ENCODE measurements at places on chromosomes 13 and 19. TPM values are rescaled to one million over a fixed set of nuclear protein-coding genes. Genes with fewer than 3 reads are reported as not detected.

GRCh38 chr13:65623148-65623547 is 1607.0 kb downstream of the PCDH9 start:
- no peaks in the 10 kb centered on the region for H3K27me3 ChIP-seq
- H3K4me1 ChIP-seq, result no peaks in the 10 kb centered on the region
- no peak overlapping the region for H3K27ac ChIP-seq
- no peak overlapping the region for H3K4me3 ChIP-seq

GRCh38 chr13:106471957-106472543 is 63.4 kb downstream of the EFNB2 start:
- H3K27ac ChIP-seq, result peak overlapping the region; percentile 15
- DNase-seq, result no peak
- no peak overlapping the region for H3K4me3 ChIP-seq
- H3K4me1 ChIP-seq, result peaks cover 41% of the 10 kb centered on the region
- H3K27me3 ChIP-seq, result peaks cover 6% of the 10 kb centered on the region

- no peak overlapping the region for H3K4me3 ChIP-seq
- H3K27ac ChIP-seq, result no peak overlapping the region
- H3K36me3 ChIP-seq, result no peaks in the 10 kb centered on the region
- DNase-seq, result no peak
- H3K4me1 ChIP-seq, result peaks cover 6% of the 10 kb centered on the region
These were observed 32.5 kb downstream of the DLEU7 start for GRCh38 chr13:50810998-50811397.

Gene ZNF541
- not detected for total RNA-seq

DNA sequence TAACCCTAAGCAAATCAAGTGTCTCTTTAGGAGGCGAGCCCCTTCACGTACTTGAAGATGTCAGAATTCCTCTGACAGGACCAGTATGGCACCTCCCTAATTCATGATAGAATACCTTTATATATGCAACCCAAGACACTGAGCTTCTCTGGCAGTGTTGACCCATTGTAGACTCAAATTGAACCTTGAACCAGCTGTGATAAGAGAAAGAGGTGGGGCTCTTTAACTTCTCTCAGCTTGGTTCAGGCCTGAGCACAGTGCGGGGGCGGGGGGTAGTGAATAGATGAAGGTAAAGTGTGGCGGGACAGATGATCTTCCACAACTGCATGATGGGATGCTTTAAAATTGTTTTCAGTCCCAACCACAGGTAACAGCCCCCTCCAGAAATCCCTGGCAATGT is 12.1 kb downstream of the MBNL2 start:
- H3K27me3 ChIP-seq, result no peaks in the 10 kb centered on the region
- peaks cover 68% of the 10 kb centered on the region for H3K4me1 ChIP-seq
- H3K27ac ChIP-seq, result peak overlapping the region; percentile 65
- no peak for DNase-seq
- no peak overlapping the region for H3K4me3 ChIP-seq

DNA sequence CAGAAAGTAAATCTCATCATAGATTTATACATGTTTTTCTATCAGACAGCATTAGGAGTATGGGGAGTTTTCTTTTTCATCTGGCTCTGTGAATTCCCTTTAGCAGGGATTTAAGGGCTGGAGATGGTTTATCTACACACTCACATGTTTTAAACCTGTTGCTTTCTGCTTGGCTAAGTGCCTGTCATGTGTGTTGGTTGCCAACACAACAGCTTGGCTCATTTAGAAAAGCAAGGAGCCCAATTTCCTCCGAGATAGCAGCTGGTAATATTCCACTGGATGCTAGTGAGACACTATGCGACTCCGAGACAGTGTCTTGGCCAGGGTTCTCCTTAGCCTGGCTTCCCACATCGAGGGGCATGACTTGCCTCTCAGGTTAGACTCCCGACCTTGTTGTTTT is 83.3 kb downstream of the KLF5 start:
- peaks cover 35% of the 10 kb centered on the region for H3K4me1 ChIP-seq
- no peak for DNase-seq
- H3K27ac ChIP-seq, result peak overlapping the region; percentile 94
- peak overlapping the region; percentile 64 for H3K4me3 ChIP-seq
- no peaks in the 10 kb centered on the region for H3K36me3 ChIP-seq

DNA sequence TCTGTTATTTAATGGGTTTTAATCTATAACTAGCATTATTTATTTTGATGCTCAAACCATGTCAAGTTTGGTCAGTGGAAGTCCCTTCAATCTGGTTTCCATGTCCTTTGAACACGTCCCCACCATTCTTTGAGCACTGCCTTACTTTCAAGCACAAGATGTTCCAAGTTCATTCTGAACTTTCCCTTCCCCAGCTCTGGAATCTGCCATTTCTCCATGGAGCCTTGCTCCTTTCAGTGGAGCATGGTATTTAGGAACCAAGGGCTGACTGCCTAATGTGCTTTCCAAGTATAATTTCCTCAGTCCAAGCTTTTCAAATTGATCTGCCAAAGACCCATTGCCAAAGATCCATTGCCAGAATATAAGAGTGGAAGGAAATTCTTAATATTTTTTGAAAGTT is 1.1 kb upstream of the ZNF546 start:
- no peak overlapping the region for H3K27ac ChIP-seq
- H3K36me3 ChIP-seq, result peaks cover 22% of the 10 kb centered on the region
- H3K4me1 ChIP-seq, result peaks cover 30% of the 10 kb centered on the region
- DNase-seq, result no peak
- H3K4me3 ChIP-seq, result peak overlapping the region; percentile 83

GRCh38 chr19:2380567-2380966 is 20.5 kb downstream of the TMPRSS9 start:
- DNase-seq, result no peak
- H3K36me3 ChIP-seq, result peaks cover 7% of the 10 kb centered on the region
- H3K27ac ChIP-seq, result peak overlapping the region; percentile 99
- H3K4me1 ChIP-seq, result peaks cover 52% of the 10 kb centered on the region
- H3K4me3 ChIP-seq, result peak overlapping the region; percentile 70

DNA sequence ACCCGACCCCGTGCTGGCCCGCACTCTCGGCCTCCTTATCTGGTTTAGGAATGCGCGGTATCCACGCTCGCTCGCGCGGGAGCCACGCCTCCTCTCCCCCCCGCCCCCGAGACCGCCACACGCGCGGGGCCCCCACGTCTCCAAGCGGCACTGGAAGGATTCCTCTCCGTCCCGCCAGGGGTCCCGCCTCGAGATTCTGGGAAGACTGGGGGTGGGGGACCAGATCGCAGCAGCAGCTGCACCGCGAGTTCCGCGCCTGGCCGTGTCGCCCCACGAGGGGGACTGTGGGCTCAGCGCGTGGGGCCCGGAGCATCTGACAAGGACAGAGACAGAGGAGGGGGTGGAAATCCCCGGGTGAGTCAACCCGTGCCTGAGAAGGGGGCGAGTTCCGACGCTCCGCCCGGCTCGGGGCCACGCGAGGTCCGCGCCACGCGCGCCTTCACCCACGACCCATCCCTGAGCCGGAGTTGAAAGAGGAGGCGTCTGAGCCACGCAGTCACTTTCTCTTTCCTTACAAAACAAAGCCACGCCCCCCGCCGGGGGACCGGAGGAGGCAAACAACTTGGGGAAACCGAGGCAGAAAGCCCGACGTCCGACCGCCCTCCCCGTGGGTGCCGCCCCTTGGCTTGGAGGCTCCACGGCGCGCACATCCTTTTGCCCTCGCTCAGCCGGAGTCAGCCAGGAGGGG is 814 bp downstream of the S1PR2 start:
- DNase-seq, result peak; percentile 51
- H3K4me3 ChIP-seq, result peak overlapping the region; percentile 87
- no peaks in the 10 kb centered on the region for H3K36me3 ChIP-seq
- H3K27me3 ChIP-seq, result peaks cover 2% of the 10 kb centered on the region

- no peak for DNase-seq
- H3K27ac ChIP-seq, result peak overlapping the region; percentile 0
- H3K4me3 ChIP-seq, result no peak overlapping the region
- no peaks in the 10 kb centered on the region for H3K36me3 ChIP-seq
- no peaks in the 10 kb centered on the region for H3K27me3 ChIP-seq
- peaks cover 8% of the 10 kb centered on the region for H3K4me1 ChIP-seq
These were observed 158.2 kb downstream of the NALCN start for GRCh38 chr13:101258071-101258470.

GRCh38 chr19:46950526-46951170 is 69.0 kb upstream of the NPAS1 start:
- no peaks in the 10 kb centered on the region for H3K27me3 ChIP-seq
- H3K4me3 ChIP-seq, result no peak overlapping the region
- H3K27ac ChIP-seq, result peak overlapping the region; percentile 86
- H3K36me3 ChIP-seq, result peaks cover 26% of the 10 kb centered on the region
- no peak for DNase-seq

Gene C2CD4C
- 6.7 TPM for total RNA-seq

GRCh38 chr19:45681391-45682015 is 10.2 kb downstream of the SNRPD2 start:
- DNase-seq, result peak; percentile 77
- peaks cover 48% of the 10 kb centered on the region for H3K27me3 ChIP-seq
- H3K27ac ChIP-seq, result no peak overlapping the region
- peak overlapping the region; percentile 72 for H3K4me3 ChIP-seq
- H3K4me1 ChIP-seq, result peaks cover 6% of the 10 kb centered on the region
- no peaks in the 10 kb centered on the region for H3K36me3 ChIP-seq

DNA sequence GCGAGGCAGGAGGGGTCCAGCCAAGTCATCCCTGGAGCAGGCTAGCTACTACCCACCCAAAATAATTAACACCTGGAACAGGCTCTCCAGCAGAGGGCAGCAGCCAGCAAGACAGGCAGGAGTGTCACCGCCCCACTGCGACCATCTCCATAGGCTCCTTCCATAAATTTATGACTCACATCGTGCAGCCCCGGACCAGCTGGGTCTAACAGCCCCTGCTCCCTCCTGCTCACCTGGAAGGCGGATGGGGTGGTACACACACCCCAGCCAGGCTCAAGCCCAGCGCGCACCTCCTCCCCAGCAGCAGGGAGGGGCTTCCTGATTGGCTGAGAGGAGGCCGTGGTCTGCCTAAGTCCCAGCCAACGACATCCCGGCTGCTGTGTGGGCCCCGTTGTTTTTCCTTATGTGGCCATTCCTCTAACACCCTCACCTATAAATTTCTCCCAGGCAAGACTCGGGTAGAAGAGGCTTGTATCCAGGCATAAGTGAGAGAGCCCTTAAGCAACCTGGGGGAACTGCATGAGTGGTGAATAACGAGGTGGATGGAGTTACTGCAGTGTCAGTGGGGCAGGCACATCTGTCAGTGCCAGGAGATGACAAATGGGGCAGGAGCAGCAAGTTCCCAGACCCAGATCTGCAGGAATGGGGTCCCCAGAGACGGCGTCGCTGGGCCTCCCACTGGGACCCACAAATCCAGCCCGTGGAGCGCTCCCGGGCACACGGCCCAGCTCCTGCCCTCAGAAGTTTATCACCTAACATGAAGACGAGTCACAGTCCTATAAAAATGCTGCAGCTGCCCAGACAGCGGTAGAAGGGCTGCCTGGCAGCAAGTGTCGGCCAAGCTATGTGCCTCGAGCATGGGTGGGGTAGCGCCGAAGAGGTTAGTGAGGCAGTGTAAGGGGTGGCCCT is 43.1 kb downstream of the CEBPG start:
- H3K4me1 ChIP-seq, result peaks cover 5% of the 10 kb centered on the region
- H3K36me3 ChIP-seq, result no peaks in the 10 kb centered on the region
- peak; percentile 75 for DNase-seq

Gene UPK1A
- total RNA-seq, result not detected

GRCh38 chr19:2337329-2337707 is 8.8 kb downstream of the SPPL2B start:
- peaks cover 26% of the 10 kb centered on the region for H3K4me1 ChIP-seq
- DNase-seq, result peak; percentile 69
- H3K36me3 ChIP-seq, result peaks cover 9% of the 10 kb centered on the region
- peak overlapping the region; percentile 50 for H3K27ac ChIP-seq
- peak overlapping the region; percentile 66 for H3K4me3 ChIP-seq

DNA sequence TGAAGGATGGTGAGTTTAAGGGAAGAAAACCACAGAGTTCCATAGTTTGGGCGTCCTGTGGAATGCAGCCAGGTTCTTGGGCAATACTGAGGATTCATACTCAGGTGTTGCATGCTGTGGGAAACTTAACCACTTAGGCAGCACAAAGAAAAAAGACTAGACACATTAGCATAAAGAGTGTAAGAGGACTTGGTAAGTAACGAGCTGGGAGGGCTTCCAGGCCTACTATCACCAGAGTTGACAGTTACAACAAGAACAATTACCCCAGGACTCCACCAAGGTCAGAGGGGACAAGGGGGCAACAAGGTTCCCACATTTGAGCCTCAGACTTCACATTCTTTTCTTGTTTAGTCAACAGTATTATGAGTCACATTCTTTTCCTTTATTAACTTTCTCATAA is 33.2 kb downstream of the KCTD12 start:
- H3K27me3 ChIP-seq, result no peaks in the 10 kb centered on the region
- H3K4me1 ChIP-seq, result peaks cover 3% of the 10 kb centered on the region
- no peak for DNase-seq
- H3K4me3 ChIP-seq, result no peak overlapping the region

Gene TMEM150B
- total RNA-seq, result not detected

DNA sequence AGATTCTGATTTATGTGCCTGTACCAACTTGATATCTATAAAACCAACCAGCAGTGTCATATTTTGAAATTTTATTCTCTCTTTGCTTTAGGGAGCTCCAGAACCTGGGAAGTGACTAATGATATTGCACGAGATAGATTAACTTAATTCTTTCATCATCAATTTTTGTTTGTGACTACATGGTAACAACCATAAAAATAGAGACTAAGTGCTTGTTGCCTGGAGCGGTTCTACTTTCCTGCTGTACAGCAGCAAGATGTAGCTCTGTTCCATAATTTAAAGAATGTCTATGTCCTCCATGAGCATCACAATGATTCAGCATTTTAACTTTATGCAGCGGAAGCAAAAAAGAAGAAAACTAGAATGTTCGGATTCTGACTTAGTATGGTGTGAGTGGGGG is 275.6 kb downstream of the KLF5 start:
- H3K4me1 ChIP-seq, result no peaks in the 10 kb centered on the region
- no peak overlapping the region for H3K27ac ChIP-seq
- H3K36me3 ChIP-seq, result no peaks in the 10 kb centered on the region
- H3K27me3 ChIP-seq, result no peaks in the 10 kb centered on the region
- no peak overlapping the region for H3K4me3 ChIP-seq
- DNase-seq, result no peak

DNA sequence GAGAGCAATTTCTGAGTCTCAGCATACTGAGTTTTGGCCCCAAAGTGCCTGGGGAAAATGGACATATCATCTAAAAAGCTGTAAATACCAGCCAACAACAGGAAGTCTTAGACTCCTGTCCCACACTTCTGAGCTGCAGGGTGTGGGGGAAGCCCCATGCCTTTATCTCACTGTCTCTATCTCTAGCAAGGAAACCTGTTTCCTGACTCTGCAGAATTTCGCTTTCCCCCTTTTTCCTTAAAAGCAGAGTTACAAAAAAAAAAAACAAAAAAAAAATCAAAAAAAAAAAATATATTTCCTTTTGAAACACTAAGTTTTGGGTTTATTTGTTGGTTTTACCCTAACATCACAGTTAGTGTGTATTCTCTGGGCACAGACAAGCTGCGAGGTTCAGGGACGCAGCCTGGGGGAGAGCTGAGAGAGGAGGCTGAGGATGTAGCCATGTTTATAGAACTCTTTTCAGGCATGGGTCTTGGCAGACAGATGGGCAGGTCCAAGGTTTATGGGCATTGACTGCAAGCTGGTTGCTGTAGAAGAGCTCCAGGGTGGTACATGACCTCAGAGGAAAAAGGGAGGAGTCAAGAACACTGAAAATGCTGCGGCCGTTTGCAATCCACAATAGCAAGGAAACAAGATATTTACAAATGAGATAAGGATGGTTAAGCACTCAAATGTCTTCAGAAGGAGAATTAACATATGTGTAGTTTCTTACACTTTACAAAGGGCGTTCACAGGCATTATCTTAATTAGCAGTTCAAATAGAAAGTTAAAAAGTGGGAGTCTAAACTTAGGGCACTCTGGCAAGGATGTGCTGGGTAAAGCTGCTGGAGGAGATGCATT is 4.9 kb downstream of the MBNL2 start:
- peak overlapping the region; percentile 74 for H3K4me3 ChIP-seq
- no peaks in the 10 kb centered on the region for H3K27me3 ChIP-seq
- H3K36me3 ChIP-seq, result peaks cover 6% of the 10 kb centered on the region
- DNase-seq, result no peak
- H3K27ac ChIP-seq, result peak overlapping the region; percentile 94
